Activated naive CD8-positive, alpha-beta T cell treated with anti-CD3 and anti-CD28 coated beads for 36 hours (primary cell): ENCODE measurements at places on chromosomes 1 and 21.

DNA sequence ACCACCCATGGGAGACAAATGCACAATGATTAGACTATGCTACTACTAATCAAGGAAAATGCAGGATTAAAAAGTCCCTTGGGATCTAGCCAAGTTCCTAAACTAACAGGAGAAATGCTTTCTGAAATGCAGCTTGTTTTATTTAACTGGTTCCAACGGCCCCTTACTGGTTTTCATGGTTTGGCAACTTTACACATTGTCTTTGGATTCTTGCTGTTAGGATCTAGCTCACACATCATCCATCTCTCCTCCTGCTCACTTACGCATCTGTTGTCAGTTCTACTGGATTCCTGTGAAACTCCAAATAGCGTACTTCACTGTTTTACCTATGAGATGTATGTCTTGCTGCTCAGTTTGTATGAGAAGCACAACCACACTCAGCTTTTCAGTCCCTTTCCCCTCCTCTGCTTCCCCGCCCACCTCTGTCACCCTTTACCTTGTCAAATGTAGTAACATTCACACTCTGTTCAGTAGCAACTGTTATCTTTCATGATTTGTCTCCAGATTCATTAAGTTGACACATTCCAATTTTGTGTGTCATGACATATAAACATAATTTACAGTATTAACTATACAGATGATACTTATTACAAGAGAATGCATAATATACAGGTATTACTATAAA is 130.1 kb downstream of the SIM2 start:
- no peak for DNase-seq

DNA sequence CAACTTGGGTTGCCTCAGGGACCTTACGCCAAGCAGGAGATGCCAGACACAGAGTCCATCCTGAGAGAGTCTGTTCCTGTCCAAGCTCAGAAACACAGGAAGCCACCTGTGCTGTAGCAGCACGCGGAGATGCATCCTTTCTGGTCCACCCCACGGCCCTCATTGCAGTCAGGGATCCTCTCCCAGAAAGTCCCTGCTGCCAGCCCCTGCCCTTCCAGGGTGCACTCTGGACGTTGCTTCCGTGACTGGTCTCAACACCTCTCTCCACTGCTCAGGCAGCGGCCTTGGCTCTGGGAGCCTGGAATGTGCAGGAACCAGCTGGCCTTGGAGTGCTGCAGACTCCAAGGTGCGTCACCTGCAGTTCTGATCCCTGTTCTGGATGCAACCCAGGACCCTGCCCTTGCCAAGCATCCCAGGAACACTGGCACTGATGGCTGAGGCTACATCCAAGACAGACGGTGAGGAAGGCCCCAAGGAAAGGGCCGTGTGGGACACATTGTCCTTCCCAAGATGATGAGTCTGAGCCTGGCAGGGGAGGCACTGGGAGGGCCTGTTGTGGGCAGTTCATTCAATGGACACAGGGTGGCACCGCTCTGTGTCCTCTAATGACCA is 21.7 kb upstream of the COL6A1 start:
- DNase-seq: no peak

- DNase-seq: no peak
Observed at GRCh38 chr1:247180581-247180980, 8.8 kb upstream of the ZNF124 start.

- DNase-seq: no peak
Observed at GRCh38 chr1:98112626-98113025, 191.8 kb upstream of the DPYD start.

DNA sequence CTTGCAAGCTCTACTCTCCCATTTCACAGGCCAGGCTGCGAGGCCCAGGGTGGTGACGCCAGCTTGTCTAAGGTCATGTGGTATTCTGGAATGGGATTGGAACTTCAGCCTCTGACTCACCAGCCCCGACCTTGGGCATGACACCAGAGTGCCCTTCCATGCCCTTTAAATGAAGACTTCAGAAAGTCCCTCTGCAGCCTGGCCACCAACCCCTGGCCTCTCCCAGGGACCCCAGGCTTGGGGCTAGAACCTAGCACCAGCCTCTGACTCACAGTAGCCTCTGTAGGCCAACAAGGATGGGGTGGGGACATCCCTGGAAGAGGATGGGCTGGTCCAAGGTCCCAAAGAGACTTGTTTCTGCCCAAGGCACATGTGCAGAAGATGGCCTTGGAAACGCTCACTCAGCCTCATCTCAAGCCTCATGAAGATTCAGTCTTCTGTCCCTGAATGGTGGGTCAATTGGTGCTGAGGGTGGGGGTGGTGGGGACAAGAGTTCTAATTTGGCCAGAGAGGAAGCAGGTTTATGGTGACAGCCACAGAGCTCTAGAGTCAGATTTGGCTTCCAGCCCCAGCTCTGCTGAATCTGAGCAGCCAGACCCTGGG is 36.1 kb upstream of the RUNX3 start:
- DNase-seq: no peak

DNA sequence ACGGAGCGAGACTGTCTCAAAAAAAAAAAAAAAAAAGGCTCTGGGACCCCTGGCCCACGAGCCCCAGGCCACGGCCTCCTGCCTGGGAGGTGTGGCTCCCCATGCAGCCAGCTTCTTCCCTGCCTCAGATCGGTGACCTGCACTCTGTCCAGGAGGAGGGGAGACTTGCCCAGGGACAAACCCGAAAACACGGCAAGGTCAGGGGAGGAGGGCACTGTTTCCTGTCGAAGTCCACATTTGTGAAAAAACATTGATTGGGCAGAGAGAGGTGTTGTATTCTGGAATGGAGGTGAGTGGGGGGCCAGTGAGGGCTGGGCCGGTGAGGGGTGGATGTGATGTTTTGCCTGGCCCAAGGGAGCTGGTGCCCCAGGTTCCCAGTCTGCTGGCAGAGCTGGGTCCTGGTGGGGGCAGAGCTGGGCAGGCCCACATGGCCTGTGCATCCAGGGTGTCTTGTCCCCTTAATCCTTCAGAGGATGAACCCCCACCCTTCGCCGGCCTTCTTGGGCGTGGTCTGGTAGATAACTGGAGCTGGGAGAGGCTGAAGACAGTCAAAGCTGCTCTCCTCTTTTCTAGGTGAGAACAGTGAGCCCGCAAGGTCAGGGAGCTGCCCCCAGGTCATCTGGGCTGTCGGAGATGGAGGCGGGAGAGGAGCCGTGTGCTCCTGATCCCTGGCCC is 12.4 kb upstream of the FAAP20 start:
- no peak for DNase-seq

DNA sequence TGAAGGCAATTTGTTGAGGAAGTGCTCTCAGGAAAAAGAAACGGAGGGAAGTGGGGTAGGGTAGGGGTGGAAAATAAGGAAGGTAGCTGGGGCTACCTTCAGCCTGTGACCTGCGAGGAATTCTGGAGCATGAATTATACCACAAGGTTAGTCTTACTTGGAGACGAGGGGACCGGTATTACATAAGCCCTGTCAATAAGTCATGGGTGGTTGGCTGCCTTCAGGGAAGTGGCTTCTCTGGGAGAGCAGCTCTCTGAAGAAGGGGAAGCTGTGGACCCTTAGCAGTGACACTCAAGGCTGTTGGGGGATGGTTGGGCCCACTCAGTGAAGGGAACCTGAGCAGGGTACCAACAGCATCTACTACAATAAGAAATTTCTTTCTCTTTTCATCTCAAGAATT is 111.3 kb downstream of the TNFSF18 start:
- DNase-seq: no peak

DNA sequence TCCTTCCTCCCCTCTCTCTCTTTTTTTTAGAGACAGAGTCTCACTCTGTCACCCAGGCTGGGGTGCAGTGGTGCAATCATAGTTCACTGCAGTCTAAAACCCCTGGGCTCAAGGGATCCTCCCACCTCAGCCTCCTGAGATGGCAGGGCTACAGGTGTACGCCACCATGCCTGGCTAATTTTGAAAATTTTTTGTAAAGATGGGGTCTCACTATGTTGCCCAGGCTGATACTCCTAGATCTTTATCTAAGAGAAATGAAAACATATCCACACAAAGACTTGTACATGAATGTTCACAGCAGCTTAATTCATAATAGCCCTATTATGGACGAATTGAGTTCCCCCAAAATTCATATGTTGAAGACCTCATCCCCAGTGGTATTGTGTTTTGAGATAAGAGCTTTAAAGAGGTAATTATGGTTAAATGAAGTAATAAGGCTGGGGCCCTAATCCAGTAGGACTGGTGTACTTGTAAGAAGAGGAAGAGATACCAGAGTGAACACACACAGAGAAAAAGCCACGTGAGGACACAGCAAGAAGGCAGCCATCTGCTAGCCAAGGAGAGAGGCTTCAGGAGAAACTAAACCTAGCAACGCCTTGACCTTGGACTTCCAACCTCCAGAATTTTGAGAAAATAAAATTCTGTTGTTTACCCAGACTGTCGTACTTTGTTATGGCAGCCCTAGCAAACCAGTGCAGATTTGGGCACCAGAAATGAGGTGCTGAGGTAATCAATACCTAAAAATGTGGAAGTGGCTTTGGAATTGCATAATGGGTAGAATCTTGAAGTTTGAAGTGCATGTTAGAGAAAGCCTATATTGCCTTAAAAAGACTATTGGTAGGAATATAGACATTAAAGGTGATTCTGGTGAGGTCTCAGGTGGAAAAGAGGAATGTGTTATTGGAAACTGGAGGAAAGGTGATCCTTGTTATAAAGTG is 13.2 kb downstream of the IFNLR1 start:
- no peak for DNase-seq

DNA sequence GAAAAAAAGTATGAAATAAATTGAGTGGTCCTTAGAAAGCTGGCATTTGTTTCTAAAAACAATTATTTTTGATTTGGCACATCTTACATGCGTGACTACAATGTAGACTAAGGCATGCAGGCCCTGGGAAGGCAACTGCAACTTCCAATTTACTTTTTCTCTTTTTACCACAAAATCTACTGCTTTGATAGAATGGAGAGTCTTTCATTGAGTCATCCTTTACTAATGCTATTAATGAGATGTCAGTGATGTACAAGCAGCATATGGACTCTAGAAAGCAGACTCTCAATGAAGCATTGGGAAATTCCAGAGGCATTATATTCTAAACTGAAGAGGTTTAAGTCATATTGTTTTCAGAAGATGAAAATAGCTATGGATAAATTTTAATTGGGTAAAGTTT is 29.6 kb upstream of the PRRX1 start:
- DNase-seq: no peak
